GM10248 (cell line): ENCODE measurements at places on chromosomes 2 and 18.

- DNase-seq: no peak
Observed at GRCh38 chr2:233387667-233388528, 33.6 kb downstream of the DGKD start.

DNA sequence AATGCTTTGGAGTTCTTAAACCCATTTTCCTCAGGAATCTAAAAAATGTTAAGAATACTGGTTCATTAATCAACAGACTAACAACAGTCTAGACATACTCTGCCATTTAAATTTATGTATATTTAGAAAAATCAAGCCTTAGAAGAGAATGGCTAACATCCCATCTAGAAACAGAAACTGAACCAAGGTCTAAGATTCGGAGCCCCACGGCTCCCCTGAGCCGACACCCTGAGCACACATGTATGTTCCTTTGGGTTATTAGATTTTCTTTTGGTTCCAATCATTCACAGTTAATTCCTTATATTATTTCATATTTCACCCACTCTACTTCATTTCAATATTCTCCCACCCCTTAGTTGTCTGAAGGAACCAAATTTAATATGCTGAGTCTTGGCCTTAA is 94.8 kb upstream of the HNRNPA3 start:
- DNase-seq: no peak

DNA sequence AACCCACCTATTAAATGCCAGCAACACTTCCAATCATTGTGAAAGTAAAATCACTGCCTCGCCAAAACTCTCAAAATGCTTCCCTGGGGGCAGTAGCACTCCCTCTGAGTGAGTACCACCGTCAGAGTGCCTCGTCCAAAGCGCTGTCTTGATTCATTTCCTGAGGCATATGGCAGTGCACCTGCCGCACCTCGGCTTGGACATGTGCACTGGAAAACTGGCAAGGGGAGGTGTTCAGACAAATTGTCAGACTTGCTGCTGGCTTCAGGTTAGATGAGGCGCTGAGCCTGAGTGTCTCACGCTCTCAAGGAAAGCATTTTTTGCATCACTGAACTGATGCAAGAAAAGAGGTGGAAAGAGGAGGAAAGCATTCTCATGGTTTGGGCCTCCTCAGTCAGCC is 132.8 kb downstream of the ATL2 start:
- no peak for DNase-seq

- no peak for DNase-seq
Observed at GRCh38 chr2:88318071-88318955, 134.2 kb downstream of the FOXI3 start.

DNA sequence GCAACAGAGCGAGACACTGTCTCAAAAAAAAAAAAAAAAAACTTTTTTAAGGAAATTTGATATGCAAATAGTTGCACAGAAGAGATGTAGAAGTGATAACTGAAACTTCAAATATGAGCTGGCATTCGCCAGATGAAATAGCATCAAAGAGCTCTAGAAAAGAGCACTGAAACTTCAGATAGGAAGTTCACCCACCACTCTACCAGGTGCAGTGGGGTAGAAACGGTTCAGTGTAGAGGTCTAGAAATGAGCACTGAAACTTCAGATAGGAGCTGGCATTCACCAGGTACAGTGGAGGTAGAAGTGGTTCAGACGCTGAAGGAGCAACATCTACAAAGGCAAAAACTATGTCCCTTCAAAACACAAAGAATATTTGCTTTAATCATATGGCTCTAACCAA is 9.0 kb upstream of the ONECUT2 start:
- DNase-seq: no peak

- DNase-seq: no peak
Observed at GRCh38 chr2:149218497-149218896, 111.9 kb upstream of the LYPD6 start.
